Fibroblast of lung (primary cell): ENCODE measurements at places on chromosomes 2 and 18. TPM values are rescaled to one million over a fixed set of nuclear protein-coding genes. Genes with fewer than 3 reads are reported as not detected.

Gene MC4R
- total RNA-seq: not detected in 2 replicates

DNA sequence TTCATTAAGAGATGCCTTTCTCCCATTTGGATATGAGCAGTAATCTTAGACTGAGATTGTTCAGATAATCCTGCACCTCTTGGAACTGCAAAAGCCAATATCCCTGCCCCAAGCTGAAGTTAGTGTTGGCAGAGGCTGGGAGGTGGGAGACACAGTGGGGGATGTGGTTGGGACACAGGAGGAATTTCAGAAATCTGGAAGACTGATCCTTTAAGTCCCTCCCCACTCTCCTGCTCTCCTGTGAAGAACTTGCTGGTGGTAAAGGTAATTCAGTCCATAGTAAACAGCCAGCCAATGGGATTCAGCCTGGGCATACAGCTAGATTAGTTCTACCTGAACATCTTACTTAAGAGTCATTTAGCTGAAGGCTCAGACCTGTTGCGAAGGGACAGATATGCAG is 50.0 kb upstream of the TMEM178A start:
- H3K36me3 ChIP-seq: no peaks in the 10 kb centered on the region
- H3K27ac ChIP-seq: no peak overlapping the region

Gene DSG1
- not detected in 2 replicates for total RNA-seq

GRCh38 chr2:236294647-236295046 is 30.4 kb upstream of the ASB18 start:
- no peaks in the 10 kb centered on the region for H3K27me3 ChIP-seq
- H3K36me3 ChIP-seq: no peaks in the 10 kb centered on the region
- no peak overlapping the region for H3K4me3 ChIP-seq
- H3K4me1 ChIP-seq: no peaks in the 10 kb centered on the region
- no peak overlapping the region for H3K27ac ChIP-seq

DNA sequence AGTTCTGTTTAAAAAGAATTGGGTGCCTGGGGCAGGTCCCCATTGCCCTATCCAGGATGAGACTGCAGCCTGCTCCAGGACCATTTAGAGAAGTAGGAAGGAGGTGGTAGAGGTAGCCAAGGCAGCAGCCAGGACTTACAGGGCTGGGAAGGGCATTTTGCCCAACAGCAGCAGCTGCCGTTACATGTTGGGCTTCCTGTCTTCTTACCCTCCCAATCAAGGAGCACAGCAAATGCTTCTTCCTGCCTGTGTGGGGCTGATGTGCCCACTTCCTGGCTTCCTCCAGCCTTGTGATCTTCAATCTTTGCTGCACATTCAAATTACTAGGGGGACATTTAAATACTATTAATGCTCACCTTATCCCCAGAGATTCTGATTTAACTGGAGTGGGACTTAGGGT is 112.0 kb downstream of the QPCT start:
- H3K4me1 ChIP-seq: peaks cover 23% of the 10 kb centered on the region
- H3K4me3 ChIP-seq: no peak overlapping the region
- H3K27me3 ChIP-seq: no peaks in the 10 kb centered on the region
- no peak overlapping the region for H3K27ac ChIP-seq

Gene CPSF3
- 46.2 and 53.0 TPM in 2 replicates for total RNA-seq

- no peaks in the 10 kb centered on the region for H3K36me3 ChIP-seq
- no peak within 1 kb of the TSS for H3K4me3 ChIP-seq
- peaks cover 5% of the 10 kb centered on the region for H3K27me3 ChIP-seq
- DNase-seq: no peak
- no peaks in the 10 kb centered on the region for H3K4me1 ChIP-seq
Measured at GRCh38 chr18:6414723-6415417, at the start of gene L3MBTL4. Gene L3MBTL4, minus strand, starts transcription at chr18:6414911. Its CDS starts 103,286 bp downstream, at chr18:6311625.

DNA sequence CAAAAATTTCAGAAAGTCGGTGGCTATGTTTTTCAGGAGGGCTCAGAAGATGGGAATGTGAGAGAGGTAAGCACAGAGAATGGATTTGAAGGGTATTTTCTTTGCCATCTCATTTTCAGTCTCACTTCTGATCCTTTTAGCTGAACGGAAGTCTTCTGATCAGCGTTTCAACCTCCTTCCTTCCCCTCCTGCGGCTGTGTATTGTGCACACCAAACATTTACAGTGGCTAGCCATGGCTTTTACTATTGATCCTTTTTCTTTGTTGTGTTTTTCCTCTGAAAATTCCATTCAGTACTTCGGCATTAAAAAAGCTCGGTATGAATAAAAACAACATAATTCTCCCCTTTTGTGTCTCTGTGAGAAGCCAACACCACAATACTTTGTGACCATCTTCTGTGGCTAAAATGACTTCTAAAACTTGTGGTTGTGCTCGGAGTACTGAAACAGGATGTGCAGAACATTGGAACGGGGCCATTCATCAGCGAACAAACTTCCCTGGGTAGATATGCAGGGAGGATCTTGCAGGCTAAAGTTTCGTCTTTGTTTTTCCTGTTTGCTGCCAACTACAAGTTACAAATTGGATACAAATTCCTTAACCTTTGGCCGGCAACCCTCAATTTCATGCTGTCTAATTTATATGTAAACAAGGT is 260.8 kb upstream of the FAM98A start:
- H3K27me3 ChIP-seq: no peaks in the 10 kb centered on the region
- H3K4me1 ChIP-seq: no peaks in the 10 kb centered on the region
- no peak overlapping the region for H3K27ac ChIP-seq
- H3K36me3 ChIP-seq: no peaks in the 10 kb centered on the region

- no peak for DNase-seq
- H3K27ac ChIP-seq: no peak overlapping the region
- H3K27me3 ChIP-seq: no peaks in the 10 kb centered on the region
- no peaks in the 10 kb centered on the region for H3K4me1 ChIP-seq
Measured at GRCh38 chr2:172600557-172601008, 44.7 kb downstream of the PDK1 start.

DNA sequence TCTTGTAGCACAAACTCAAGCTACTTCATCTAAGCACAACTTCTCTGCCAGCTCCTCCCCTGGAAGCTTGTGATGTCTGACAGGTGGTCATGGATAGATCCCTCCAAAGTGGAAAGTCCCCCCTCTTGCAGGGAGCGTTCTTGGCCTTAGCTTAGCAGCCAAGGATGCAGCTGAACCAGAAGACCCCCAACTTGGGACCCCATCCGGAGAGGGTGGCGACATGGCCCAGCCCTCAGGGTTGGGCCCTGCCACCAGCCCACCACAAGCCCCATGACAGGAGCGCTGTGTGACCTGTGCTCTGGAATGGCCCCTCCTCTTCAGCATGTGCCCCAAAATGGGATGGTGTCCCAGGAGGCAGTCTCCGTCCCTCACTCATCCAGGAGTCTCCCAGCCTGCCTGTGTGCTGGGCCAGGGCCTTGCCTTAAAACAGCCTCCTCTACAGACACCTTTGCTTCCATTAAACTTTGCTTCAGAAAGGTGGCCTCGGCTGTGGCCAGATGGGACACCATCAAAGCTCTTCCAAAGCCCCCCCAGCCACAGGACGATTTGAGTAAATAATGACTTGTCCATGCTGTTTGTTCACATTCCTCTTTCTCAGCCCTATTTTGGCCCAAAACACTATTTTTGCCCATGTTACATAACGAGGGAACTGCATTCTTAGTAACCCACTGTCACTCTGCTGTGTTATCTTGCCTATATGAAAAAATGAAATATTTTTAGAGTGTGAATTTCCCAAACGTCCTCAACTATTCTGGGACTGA is 122.1 kb downstream of the RAB3GAP1 start:
- no peak for DNase-seq
- H3K4me3 ChIP-seq: no peak overlapping the region
- H3K27me3 ChIP-seq: no peaks in the 10 kb centered on the region

- DNase-seq: peak; percentile 80
- H3K27me3 ChIP-seq: no peaks in the 10 kb centered on the region
- H3K4me3 ChIP-seq: no peak overlapping the region
- no peak overlapping the region for H3K27ac ChIP-seq
- H3K4me1 ChIP-seq: no peaks in the 10 kb centered on the region
- H3K36me3 ChIP-seq: no peaks in the 10 kb centered on the region
Measured at GRCh38 chr2:147989809-147990403, 30.6 kb downstream of the ORC4 start.

- no peak overlapping the region for H3K4me3 ChIP-seq
- H3K27ac ChIP-seq: no peak overlapping the region
- no peaks in the 10 kb centered on the region for H3K27me3 ChIP-seq
- DNase-seq: peak; percentile 58
- no peaks in the 10 kb centered on the region for H3K36me3 ChIP-seq
- peaks cover 4% of the 10 kb centered on the region for H3K4me1 ChIP-seq
Measured at GRCh38 chr18:24837066-24837465, 376.6 kb downstream of the HRH4 start.
